ENCODE measurements at places on chromosomes 5 and 9.
A peak's percentile ranks its signal among the peaks of the same experiment; 100 is the strongest.

- no peak for DNase-seq
Measured at GRCh38 chr9:7656636-7657035, 142.9 kb downstream of the DMAC1 start.

- no peak for DNase-seq
Measured at GRCh38 chr9:80883826-80884579, 805.3 kb downstream of the TLE1 start.

GRCh38 chr5:125549322-125549911, 803.0 kb upstream of the ZNF608 start:
- peak; percentile 65 for DNase-seq

DNA sequence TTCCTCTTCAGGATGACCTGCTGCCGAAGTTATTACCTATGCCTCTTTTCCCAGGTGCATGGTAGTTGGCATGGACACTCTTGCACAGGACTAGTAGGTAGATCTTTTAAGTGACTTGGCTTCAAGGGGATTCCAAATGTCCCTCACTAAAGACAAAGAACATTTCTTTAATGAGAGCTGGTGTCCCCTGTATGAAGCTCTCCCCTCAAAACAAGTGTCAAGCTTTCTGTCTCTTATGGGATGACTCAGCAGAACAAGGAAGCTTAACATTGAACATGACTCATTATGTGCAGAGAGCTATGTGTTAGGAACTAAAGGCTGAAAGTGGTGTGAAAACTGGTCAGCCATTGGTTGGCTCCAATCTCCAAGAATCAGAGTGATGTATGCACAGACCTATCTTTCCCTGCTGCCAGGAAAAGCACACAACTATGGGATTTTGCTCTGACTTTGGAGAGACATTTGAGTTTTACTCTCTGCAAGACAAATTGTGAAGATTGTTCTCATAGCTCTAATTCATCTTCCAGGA, 120.5 kb downstream of the PRDM6 start:
- peak; percentile 92 for DNase-seq

Measured in mesenchymal stem cell (in vitro differentiated cells and primary cell).